CD8-positive, alpha-beta memory T cell (primary cell): ENCODE measurements at places on chromosomes 6 and 20. TPM values are rescaled to one million over a fixed set of nuclear protein-coding genes. Genes with fewer than 3 reads are reported as not detected.

DNA sequence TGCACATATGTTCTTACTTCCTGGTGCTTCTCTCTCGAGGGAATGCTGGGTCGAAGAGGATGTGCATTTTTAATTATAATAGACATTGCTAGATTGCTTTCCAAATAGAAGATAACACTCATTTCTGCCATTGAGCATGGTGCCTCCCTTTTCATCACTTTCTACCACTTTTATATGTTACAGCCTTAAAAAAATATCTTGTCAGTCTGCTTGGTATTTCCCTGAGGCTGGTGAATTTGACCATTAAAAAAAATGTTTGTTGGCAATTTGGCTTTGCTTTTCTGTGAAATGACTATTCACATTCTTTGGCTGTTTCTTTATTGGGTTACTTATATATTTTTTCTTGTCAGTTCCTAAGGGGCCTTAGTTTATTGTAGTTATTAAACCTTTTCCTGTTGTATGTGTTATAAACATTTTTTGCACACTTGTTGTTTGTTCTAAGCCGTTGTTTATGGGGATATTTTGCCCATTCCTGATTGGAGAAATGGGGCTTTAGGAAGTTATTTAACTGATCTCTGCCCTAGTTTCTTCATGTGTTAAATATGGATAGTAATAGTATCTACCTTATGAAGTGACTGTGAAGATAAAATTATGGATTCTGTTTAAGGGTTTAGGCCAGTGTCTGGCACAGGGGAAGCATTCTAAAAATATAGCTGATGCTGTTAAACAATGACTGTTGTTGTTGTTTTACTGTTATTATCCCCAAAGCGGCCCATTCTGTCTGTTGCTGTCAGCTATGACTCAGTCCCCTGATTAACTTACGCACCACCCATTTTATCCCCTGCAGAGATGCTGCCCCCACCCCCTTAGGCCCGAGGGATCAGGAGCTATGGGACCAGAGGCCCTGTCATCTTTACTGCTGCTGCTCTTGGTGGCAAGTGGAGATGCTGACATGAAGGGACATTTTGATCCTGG is 3.8 kb downstream of the DDR1 start:
- DNase-seq, result no peak

DNA sequence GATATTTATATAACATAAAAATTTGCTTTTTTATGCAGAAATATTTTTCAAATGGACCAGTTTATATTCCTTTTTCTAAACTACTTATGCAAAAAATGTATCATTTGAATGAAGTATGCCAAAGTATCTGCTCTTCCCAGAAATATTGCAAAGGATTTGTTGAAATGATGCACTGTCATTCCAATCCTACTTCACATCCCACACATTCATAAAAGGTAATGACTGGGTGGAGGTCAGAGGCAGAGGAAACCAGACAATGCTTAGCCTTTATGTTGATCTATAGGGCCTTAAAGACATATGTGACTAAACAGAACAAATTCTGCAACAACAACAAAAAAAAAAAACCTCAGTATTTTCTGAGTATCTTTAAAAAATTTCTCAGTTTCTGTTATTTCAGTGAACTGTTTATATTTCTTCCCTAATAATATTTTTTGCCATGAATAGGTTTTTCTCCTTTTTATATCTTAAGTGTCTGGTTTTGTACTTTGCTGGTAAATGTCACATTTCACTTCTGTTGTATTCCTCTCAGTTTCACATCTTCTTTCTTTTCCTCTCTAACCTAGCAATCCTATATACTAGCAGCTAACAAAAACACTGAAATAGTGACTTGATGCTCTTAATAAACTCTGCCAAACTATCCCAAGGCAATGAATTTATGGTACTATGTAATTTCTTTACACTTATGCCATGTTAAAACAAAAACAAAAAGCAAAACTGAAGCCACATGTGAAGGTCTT is 374.1 kb downstream of the BCKDHB start:
- DNase-seq, result no peak

GRCh38 chr6:77466055-77466450 is 2.8 kb upstream of the HTR1B start:
- no peak for DNase-seq

DNA sequence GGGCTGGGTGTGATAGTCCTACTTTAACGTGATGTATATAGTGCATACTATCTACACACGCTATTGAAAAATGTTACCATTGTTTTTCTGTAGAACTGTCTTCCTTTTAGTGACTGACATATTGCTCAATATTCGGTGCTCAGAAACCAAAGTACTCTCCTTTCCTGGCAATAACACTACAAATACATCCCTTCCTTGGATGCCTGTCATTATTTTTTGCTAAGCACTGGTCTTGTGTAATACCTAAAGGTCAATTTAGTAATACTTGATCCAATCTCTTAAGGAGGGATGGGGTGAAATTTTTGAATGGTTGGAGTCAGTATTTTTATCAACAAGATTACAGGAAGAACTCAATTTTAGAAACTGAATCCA is 23.9 kb downstream of the CNR1 start:
- DNase-seq, result no peak

DNA sequence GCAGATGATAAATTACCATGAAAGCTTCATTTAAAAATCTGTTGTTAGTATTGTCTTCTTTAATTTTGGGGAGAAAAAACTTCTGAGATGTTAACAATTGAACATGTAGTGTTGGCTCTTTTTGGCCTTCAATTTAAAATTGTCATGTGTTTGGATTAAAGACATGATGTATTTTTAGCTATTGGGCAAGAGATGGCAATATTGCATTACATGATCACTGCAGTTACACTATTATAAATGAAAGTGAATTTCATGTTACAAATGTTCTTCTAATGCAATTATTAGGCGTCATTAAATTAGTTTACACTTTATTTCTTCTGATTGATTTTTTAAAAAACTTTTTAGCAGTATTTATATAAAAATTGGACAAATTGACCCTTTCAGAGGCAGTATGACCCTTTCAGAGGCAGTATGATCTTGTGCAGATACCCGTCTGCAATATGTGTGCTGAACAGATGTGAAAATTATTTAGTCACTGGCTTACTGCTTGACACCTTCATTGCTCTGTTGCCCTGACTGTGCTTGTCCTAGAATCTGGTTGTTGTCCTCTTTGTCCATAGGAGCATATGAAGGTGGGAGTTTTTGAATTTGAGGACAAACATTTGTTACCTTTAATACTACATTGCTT is 25.8 kb downstream of the CDKAL1 start:
- DNase-seq, result no peak

DNA sequence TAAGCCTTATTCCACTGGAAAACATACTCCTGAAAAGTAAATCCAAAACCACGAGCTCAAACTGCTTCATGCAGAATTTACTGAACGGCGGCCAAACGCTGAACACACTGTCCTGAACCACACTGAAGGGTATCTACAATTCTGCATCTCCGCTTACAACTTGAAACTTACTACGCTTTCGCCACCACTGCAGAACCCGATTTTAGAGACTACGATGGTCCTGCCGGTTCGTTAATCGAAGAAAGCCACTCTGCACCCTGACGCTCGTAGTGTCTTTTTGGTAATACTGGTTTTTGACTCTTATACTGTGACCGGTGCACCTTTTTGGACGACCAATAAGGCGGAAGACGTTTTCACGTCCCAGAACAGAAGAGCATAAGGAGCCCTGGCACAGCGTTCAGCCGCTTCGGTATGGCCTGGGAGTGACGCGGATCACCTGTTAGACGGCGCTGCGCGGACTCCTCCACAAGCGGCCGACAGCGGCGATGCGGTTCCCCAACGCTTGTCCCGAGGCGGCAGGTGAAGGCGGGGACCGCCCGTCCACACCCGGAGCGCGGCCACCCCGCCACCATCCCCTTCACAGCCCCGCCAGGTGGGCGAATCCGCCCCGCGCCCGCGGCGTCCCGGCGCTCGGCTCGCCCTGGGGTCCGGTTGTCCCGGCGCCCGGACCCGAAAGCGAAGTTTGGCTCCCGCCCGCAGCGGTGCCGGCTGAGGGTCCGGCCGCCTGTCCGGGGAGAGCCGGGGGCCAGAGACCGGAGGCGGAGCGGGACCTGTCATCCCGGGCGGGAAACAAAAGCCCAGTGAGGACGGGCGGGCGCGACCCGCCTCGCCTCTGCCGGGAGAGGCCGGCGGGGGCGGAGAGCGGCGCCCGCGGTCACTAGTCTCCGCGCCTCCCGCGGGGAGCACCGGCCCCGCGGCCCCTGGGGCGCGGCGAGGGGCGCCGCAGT is 784 bp downstream of the FKBP5 start:
- peak; percentile 40 for DNase-seq

GRCh38 chr6:66435321-66435720 is 728.3 kb upstream of the EYS start:
- DNase-seq, result no peak

DNA sequence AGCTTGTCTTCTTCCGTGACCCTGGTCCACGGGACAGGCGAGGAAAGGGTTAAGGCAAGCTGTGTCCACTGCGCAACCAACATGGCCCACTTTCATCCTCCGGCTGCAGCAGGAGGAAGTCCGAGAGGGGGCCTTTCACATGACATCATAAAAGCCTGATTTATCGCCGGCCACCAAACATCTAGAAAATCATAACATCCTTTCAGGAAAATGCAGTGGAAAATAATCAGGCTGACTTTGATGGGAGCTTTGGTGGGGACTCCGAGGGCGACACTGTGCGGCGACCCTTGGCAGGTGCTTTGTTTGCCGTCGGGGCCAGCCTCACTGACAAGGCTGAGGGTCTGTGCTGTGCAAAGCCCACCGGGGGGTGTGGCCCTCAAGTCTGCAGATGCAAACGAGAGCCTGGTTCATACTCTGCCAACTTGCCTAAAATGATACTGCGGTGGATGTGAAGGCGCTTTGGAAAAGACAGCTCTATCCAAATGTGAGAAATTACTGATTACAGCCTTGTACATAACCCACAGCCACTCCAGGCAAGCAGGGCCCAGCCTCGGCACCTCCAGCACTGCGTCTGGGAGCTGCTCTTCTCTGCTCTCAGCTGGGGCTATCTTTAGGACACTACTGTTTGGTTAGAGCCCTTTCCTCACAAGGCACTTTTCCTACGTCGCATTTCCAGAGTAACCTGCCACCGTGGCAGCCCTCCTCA is 25.7 kb downstream of the FOXC1 start:
- DNase-seq, result no peak

- DNase-seq, result no peak
These were observed 10.3 kb downstream of the REPS1 start for GRCh38 chr6:138977646-138978167.

SRSF3 gene
- total RNA-seq, result 579 TPM
